Activated CD4-positive, alpha-beta T cell treated with anti-CD3 and anti-CD28 coated beads for 24 hours (primary cell): ENCODE measurements at places on chromosomes 13 and 19.
A peak's percentile ranks its signal among the peaks of the same experiment; 100 is the strongest.

GRCh38 chr13:41259875-41260501, 3.4 kb downstream of the MTRF1 start:
- no peak for DNase-seq

- DNase-seq: no peak
Observed at GRCh38 chr13:101835920-101836319, 383.4 kb downstream of the ITGBL1 start.

DNA sequence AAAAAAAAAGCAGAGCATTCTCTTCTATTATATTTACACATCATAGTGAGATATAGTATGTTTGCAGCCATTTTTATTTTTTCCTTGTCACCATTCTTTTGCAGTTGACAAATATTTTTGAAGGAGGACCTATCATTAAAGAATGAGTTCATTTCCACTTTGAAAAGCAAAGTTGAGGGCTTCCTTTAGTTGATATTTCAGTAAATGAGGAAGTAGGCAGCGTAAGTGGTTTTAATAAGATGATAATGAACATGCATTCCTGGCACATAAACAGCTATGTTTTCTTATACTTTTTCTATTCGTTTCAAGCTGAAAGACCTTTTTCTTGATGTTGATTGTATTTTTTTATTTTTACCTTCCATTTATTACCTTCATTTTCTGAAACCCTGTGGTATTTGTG, 66.2 kb downstream of the ZMYM2 start:
- no peak for DNase-seq

DNA sequence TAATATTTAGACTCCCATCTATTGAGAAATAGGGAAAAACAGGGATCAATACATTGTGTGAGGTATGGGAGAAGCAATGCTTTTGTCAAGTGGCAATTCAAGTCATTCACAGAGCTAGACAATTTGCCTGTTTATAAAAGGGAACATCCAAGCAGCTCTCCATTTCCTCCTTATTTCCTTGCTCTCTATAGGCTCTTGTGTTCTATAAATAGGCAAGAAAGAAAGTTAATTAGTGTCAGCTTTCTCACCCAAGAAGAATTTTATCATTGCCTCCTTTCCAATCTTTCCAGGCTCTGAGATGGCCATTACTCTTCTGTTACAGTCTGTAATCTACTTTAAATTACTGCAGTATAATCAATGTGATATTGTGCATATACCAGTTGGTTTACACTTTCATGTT, 199.9 kb downstream of the LHFPL6 start:
- no peak for DNase-seq

GRCh38 chr19:39825093-39825463, 8.9 kb downstream of the DYRK1B start:
- DNase-seq: no peak

DNA sequence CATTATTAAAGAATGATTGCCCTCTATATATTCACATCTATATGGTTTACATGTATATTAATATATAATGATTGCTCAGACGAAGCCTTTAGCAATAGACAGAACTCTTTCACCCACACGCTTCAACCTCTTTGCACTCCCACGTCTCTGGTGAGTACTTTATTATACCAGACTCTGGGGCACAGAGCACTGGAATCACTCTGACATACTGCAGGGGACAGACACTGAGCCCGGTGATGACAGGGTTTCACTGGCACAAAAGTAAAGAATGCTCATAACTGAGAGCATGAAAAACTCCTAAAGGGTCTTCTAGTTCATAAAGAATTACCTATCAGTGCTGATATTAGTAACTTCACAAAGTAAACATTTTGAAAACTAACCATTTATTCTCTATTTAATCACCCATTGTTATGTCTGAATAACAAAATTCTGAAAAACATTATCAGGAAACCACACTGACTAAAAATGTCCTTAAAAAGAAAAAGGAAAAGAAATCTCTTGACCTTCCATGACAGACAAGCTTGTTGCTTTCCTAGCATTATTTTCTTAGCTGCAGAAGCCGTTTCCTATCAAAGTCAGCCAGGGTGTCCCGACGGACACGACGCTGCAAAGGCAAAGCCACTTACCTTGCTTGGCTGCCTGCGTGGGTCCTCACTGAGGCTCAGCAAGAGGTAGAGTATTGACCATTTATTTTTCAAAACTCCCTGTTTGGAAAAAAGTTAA, 29.1 kb downstream of the TUBGCP3 start:
- no peak for DNase-seq

- DNase-seq: no peak
Observed at GRCh38 chr19:46303691-46304397, 7.0 kb downstream of the HIF3A start.

- no peak for DNase-seq
Observed at GRCh38 chr13:93903909-93904308, 575.6 kb downstream of the DCT start.

DNA sequence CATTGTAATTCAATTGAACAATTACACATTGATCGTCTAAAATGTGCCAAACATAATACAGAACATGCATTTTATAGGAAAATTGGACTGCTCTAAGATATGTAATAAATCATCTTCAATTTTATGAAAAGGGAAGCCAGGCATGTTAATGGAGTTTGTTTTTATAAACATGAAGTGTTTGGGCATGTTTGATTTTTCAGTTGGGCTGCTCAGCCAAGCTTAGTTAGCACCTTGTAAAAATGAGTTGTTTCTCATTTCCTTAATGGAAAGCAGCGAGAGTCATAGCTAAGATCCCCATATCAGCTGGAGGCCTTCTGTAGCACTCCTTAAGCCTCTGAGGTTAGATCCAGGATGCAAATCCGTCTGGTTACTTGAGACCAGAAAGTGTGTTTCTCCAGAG, 422.3 kb downstream of the SPRY2 start:
- no peak for DNase-seq

DNA sequence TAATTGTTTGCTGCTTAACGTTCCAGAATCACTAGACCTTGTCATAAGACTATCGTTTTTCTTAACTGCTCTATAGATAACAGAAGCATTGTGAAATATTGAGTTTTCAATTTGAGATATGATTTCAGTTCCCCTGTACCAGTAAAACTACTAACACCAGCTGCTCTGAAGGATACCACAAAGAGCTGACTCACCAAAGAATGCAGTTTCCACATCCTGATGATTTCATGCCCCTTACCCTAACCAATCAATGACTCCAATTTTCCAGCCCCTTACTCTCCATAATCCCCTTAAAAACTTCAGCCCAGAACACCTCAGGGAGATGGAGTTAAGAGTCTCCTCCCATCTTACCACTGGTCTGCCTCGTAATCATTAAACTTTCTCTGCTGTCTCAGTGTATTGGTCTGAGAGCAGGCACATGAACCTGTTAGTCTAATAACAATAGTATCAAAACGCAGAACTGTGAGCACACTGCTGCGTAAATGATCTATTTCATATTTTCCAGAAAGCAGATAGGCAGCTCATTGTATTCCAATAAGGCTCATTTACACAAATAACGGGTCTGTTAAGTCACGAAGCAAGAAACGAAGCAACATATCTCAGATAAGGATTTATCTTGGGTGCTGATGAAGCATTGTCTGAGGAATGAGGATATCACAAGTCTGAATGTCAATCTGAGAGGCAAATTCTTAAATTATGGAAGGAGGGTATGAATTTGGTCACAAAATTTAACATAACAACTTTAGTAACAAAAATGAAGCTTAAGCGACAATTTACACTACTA, 14.1 kb upstream of the CCNA1 start:
- DNase-seq: no peak

DNA sequence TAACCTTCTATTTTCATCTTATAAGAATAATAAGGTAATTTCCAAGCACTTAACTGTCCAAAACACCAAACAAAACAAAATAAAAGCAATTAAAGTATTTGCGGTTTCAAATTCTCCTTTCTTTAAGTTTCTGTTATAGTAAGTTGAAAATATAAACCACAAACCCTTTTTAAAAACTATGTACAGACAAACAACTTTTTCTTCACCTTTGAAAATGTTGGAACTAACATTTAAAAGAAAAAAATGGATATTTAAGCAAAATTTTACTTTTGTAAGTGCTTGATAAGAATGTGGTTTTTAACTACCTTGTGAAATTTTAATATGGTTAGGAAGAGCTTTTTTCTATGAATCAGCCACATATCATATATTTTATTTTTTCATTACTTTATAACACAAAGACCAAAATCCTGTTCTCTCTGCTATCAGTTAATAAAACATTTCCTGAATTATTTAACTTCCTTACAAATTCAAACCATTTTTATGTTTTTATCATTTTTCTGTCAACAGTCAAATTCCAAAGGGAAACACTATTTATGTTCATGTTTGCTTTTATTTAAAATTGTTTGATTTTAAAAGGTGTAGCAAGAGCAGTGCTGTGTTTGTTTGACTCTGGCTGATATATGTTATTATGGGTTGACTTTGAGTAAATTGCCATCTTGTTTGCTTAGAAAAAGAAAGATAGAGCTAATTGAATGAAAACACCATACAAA, 554.1 kb upstream of the KLHL1 start:
- no peak for DNase-seq

GRCh38 chr19:50639121-50640112, at the start of gene SYT3:
Gene SYT3, minus strand, starts transcription at chr19:50639881. Its CDS starts 2,470 bp downstream, at chr19:50637411.
- peak; percentile 13 for DNase-seq

DNA sequence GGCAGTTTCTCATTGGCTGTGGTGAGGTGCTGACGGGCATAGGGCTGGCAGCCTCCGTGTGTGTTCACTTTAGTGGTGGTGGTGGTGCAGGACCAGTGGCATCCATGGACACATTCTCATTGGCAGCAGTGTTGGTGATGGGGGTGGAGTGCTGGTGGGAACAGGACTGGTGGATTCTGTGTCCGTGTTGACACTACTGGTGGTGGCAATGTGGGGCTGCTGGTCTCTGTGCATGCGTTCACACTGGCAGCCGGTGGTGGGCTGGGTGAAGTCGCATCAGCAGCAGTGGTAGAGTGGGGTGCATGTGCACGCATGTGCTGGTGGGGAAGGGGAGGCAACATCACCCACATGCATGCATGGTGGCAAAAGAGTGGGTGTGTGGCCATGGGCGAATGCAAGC, 1471.4 kb upstream of the PCDH20 start:
- DNase-seq: no peak

GRCh38 chr13:22461854-22462490, 718.8 kb upstream of the SGCG start:
- no peak for DNase-seq

DNA sequence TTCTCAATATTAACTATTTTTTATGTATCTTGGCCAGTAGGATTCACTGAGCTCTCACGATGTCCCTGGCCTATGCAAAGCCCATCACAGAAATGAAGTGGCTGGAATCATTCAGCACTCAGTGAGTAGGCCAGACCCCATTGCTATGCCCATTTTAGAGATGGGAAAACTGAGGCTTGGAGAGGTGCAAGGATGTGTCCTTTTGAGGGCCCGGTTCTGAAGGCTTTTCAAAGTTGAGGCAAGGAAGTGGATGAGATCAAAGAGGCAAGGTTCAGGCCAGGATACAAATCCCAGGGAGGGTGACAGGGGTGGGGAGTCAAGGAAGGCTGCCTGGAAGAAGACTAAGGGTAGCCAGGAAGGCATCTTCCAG, 18.7 kb upstream of the ERCC1 start:
- no peak for DNase-seq

GRCh38 chr19:10686661-10687517, 14.3 kb upstream of the QTRT1 start:
- DNase-seq: no peak

GRCh38 chr19:45137179-45137761, 23.5 kb downstream of the NKPD1 start:
- DNase-seq: no peak

GRCh38 chr13:52141299-52141698, 12.4 kb upstream of the NEK5 start:
- DNase-seq: no peak

DNA sequence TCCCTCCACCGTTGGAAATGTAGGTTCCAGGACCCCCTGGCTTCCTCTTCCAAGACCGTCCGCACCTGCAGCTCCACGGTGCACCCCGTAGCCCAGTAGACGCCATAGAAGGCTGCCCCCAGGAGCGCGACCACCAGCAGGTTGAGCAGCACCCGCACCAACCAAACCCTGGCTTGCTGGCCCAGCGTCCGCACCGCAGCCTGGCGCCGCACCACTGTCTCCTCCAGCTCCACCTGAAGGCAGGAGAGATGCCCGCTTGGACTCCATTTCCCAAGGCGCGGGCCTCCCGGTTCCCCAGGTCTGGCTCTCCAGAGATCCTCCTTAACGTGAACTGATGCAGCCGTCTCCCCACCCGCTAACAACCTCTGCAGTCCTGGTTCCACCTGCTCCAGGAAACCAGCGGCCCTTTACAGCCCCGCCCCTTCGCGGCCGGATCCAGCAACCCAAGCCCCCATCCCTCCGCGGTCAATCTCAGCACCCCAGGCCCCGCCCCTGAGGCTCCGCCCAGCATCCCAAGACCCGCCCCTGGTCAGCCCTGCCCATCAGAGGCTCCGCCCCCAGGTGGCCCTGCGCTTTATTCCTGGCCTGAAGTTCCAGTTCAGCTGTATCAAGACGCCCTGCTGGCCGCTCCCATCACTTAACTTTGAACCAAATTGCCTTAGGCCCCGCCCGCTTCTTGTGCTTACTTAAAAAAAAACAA, 5.0 kb upstream of the LENG1 start:
- DNase-seq: no peak

DNA sequence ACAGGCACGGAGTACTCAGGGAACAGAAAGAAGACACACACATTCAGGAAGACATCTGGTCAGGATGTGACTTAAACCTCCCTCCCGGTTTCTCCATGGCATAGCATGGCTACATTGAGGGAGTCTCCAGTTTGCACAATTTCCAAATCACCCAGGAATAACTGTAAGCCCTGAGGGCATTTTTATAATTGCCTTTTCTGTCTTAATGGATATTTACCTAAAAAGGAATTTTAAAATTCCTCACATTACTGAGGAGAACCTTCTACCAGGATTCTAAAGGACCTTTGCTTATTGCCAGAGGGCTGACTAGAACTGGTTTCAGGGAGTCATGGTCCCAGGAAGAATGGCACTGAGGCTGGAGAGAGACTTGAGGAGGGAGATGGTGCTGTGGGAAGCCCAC, 21.4 kb downstream of the PEG3 start:
- DNase-seq: no peak

DNA sequence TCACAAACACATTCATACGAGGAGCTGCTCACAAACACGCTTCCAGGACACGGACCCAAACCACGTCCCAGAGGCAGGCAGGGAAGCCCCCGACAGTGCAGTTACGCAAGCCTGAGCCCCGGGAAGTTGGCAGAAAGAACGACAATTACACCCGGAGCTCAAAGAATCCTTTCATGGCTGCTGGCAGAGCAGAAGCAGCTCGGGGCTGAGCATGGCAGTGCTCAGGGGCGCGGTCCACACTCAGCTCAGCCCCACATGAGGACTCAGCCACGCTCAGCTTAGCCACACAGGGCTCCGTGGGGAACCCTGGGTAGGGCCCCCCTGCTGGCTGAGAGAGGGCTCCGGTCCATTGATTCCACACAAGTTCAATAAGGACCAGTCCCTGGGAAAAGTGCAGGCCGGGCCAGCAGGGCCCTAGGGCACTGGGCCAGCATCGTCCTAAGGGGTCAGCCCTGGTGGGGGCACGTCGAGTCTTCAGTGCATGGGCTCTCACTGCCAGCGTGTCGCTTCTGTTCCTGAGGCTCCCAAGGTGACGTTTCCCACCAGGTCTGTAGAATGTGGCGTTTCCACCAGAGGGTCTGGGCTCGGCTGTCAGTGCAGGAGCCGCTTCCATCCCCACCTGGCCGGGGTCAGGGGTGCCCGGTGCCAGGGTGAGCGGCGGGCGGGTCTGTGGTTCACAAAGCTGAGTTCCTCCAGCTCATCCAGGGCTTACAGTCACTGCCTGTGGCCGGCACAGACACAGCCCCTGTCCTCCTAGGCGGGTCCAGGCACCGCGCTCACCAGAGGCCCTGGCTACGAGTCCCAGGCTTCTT, 23.1 kb downstream of the GAS6 start:
- no peak for DNase-seq

- DNase-seq: no peak
Observed at GRCh38 chr13:32309312-32310133, 5.6 kb downstream of the ZAR1L start.
